ENCODE measurements at places on chromosomes 16 and 17.

- peak; percentile 34 for DNase-seq
Observed at GRCh38 chr17:39920218-39921210, 2.1 kb upstream of the GSDMB start.

GRCh38 chr17:81967533-81968395 lies 6.8 kb upstream of the NOTUM start:
- peak; percentile 81 for DNase-seq

- DNase-seq, result no peak
Observed at GRCh38 chr17:1470755-1471462, 14.9 kb upstream of the CRK start.

DNA sequence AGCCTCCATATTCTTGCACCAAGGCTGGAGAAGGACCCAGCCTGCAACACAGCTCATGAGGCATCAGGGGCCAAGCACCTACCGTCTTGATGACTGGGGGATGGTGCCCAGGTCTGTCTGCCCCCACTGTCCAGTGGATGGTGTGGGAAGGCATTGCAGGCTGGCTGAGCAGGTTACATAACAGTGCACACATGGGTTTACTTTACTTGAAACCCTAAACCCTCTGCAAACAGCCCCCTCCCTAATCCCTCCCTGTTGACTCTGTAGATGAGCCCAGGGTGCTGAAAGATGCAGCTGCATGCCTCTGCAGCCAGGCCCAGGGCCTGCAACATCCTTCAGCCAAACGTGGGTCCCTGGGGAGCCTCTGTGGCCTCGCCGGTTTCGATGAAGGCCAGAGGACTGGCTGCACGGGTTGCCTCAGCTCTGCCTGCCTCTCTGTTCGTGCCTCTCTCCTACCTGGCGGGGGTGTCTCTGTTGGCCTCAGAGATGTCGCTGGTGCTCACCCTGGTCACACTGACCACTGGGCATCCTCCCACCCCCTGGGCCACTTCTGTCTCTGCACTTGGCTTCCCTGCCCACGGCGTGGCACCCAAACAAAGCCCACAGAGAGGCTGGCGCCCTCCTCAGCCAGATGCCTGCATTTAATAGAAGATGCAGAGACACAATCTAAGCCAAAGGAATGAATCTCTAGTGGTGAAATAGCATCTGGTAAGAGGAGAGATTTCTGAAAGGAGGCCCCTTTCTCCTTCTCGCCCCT lies 95.1 kb downstream of the METRNL start:
- no peak for DNase-seq

DNA sequence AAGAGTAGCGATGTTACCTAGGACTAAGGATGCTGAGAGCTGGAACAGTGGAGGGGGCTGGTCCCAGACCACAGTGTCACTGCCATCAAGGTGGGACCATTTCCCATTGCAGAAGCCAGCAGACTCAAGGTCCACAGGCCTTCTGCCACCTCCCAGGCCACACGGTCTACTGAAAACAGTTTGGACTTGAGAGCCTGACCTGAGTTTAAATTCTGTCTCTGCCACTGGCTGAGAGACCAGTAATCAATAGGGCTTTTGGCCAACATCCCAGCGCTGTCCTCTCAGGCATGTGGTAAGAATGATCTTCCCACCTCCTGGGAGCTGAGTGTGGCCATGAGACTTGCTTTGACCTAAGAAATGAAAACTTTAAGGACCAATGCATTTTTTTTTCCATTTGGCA lies 331.4 kb upstream of the CDH5 start:
- DNase-seq, result no peak

- no peak for DNase-seq
Observed at GRCh38 chr16:85989863-85990643, 91.1 kb downstream of the IRF8 start.

GRCh38 chr16:19859603-19860002 lies 25.0 kb downstream of the GPRC5B start:
- no peak for DNase-seq

- no peak for DNase-seq
Observed at GRCh38 chr17:58980706-58981481, 125.8 kb downstream of the TRIM37 start.

GRCh38 chr17:7186241-7186640 lies 7.1 kb upstream of the ASGR1 start:
- DNase-seq, result no peak
